Ovary (tissue), 10 donors: ENCODE measurements at places on chromosomes 6 and 20.
A peak's percentile ranks its signal among the peaks of the same experiment; 100 is the strongest.

DNA sequence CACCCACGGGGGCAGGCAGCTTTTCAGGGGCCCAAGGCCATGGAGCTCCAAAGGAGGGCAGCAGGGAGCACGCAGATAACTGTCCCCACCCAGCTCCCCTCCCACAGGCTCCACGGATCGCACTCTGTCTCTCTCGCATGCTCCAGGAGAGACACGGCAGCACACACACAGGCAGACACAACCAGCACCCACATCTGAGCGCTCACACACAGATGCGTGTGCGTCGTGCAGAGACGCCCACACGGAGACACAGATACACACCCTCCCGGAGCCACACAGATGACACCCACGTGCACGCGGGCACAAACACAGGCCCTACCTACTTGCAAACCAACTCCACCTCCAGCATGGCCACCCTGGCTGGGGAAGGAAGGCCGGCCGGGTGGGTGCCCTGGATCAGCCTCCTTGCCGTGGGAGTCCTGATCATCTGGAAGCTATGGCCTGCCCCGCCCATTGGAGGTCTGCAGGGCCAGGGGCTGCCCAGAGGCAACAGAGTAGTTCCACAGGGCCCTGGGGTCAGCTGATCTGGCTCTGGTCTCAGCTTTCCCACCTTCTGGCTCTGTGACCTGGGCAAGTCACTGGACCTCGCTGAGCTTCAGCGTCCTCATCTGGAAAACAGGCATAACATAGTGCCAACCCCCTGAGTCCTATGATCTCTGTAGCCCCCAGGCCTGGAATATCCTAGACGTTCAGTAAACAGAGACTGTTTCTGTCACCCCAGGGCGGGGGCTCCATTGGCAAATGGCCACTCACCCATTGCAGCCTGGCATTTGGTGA, 31.5 kb downstream of the AAR2 start:
- no peak for DNase-seq

GRCh38 chr6:55016261-55016660, 158.1 kb upstream of the HCRTR2 start:
- DNase-seq: no peak

DNA sequence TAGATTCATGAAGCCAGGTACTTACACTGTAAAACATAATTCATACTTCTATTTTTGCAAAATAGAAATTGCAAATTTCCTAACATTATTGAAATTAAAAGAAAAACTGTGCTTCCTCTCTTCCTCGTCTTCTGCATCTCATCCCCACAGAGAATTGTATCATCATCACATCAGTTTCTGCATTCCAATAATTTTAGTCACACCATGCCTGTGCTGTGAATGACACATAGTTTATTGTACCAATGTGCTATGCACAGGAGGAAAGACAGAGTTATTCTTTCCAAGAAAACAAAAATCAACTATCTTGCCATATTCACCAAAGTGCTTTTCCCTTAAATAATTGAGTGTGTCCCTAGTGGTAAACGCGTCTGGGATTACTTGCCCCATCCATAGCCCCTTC, 38.1 kb upstream of the FAM135A start:
- no peak for DNase-seq

GRCh38 chr20:56870271-56870670, 241.2 kb downstream of the TFAP2C start:
- DNase-seq: no peak

GRCh38 chr20:18057101-18057993, at the start of gene OVOL2:
TSS of gene OVOL2 (minus strand) at chr20:18057916. CDS start at chr20:18057634, 282 bp downstream.
- no peak for DNase-seq

DNA sequence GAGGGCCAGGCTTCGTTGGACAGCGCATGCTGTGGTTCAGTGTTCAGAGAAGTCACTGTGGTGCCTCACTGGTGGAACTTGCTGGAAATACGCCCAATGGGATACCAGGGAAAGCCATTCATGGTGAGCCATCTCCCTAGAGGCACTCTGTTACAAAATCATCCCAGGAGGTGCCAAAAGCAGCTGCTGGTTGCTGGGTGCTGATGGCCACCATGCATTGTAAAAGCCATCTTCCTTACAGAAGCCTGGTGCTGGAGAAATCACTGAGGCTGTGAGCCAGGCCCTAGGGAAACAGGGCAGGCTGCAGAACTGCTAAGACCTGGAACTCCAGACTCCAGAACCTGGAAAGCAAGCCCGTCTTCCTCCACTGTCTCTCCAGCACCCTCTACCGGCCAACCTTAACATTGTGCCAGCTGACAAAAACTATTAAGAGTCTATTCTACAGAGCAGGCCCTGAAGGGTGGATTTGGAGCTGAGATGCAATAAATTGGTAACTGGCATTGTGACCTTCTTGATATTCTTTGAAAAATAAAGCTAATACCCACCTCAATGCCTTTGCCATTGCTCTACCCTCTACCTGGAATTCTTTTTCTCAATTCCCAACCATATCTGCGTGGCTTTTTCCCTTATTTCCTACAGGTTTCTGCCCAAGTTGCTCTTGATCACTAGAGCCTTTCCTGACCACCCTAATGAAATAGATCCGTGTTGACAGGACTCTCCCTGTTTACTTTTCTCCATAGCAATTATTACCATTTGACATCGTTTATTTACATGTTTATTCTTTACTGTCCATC, 18.5 kb downstream of the SNRPB start:
- peak; percentile 44 for DNase-seq

DNA sequence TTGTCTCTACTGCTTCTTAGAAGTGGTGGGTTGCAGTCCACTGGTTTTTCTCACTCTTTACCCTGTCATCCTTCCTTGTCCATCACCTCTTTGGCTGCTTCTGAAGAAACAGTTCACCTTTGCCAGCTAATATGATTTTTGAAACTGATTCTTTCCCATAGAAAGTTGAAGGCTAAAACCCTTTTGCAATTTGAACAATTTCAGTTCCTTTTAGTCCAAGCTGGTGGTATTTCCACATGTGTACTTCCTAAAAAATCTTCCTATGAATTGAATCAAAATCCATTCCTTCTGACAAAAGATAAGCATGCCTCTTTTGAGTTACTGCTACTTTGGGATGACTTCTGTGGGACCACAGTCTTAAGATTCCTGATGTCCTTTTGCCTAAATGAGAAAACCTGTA, 210.0 kb upstream of the MAN1A1 start:
- DNase-seq: no peak

GRCh38 chr6:90290811-90291420, 5.7 kb downstream of the BACH2 start:
- DNase-seq: no peak

GRCh38 chr6:124022641-124023040, 219.0 kb downstream of the NKAIN2 start:
- no peak for DNase-seq

GRCh38 chr6:47598367-47598766, 100.0 kb upstream of the ADGRF4 start:
- no peak for DNase-seq

GRCh38 chr6:13487122-13488014, at the start of gene GFOD1:
TSS of gene GFOD1 (minus strand) at chr6:13487600. CDS start at chr6:13486890, 710 bp downstream.
- peak; percentile 63 for DNase-seq

GRCh38 chr6:30554962-30555815, 1.1 kb downstream of the GNL1 start:
- DNase-seq: peak; percentile 87

- DNase-seq: no peak
Measured at GRCh38 chr20:48007351-48007750, 222.1 kb upstream of the SULF2 start.

- DNase-seq: no peak
Measured at GRCh38 chr6:82068721-82069120, 178.8 kb downstream of the IBTK start.

- no peak for DNase-seq
Measured at GRCh38 chr20:20847814-20848213, 135.4 kb upstream of the RALGAPA2 start.

DNA sequence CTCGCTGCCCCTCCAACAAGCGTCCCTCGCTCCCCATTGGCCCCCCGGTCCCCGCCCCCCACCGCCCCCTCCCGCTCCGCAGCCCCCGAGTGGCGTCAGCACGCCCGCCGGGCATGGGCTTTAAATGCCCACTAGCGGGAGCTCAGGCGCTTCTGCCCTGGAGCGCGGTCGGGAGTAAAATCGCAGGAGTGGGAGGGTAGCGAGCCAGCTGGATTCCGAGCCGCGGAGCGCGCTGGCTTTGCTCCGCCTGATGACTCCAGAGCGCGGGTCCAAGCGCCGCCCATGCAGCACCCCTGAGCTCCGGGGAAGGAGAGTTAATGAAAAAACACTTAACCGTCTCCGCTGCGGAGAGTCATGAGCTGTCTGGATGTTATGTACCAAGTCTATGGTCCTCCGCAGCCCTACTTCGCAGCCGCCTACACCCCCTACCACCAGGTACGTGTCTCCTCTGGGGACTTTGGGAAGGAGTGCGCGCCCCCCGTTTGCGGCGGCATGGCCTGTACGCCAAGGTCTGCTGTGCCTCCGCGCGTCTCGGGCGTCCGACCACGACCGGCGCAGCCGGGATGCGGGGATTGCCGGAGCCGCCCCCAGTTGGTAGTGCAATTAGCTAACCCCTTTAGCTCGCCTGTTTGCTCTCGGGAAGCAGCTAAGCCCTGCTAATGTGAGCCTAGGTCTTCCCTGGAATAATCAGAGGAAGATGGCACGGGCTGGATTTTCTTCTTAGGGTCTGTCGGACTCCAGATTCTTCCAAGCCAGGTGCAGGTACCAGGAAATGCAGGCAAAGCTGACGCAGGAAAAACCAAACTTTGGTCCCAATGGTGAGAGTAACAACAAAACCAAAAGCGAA, at the start of gene VGLL2:
VGLL2 (plus strand) TSS at position 149 of the 847 bp plus-strand sequence; CDS start at position 355, 206 bp downstream.
- no peak for DNase-seq

- DNase-seq: no peak
Measured at GRCh38 chr6:108622641-108623298, 62.1 kb downstream of the FOXO3 start.

DNA sequence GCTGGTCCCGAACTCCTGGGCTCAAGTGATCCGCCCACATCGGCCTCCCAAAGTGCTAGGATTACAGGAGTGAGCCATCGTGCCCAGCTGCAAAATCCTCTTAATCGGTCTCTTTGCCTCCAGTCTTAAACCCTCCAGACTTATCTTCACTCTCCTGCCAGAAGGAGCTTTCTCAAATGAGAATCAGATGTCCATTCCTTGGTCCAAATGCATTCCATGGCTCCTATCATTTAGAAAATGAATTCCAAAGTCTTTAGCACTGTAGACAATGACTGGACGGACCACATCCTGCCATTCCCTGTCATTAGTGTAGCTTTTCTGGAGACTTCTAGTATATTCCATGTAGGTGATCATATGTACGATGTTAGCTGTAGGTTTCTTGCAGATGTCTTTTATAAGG, 141.9 kb downstream of the ID4 start:
- DNase-seq: no peak

DNA sequence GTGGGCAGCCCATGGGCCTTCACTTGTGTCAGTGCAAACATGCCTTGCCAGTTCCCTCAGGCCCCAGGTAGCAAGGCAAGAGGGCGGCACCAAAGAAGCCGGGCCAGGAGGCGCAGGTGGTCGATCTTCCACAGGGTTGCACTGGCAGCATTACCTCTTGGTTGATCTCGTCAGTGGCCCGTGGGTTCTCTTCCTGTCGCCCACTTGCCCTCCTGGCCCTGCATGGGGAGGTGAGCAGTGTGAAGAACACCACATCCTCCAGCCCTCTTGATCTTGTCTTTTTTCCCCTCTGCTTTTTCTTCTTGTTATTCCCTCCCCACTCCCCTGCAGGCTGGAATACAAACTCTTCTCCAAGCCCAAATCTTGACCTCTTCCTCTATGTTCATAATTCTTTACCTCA, 3.0 kb upstream of the CST11 start:
- DNase-seq: no peak

DNA sequence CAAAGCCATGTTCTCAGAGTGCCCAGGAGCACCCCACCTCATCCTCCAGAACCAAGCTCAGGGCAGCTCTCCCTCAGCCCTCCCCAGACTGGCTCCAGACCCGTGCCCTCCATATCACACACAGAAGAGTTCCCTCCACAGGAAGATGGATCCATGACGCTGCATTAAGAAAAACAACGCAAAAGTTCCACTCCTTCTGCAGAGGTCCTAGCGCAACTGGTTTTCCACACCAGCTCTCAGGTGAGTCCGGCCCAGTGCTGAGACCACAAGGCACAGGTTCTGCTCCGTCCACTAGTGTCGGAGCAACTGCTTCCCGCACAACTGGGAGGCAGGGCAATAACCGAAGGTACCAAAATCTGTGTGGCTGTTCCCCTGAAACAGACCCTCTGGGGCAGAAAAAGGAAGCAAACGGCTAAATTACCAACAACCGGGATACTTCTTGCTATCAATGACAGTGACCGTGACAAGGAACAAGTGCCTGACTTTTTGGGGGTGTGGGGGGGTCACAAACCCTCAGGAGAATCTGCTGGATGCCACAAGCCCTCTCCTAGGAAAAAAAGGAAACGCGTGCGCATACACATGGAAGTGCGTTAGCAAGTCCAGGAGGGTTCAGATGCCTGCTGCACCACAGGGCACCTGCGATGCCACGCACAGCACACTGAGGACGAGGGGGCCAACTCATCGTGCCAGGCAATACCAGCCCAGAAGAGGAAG, 49.2 kb downstream of the MYH7B start:
- peak; percentile 6 for DNase-seq

DNA sequence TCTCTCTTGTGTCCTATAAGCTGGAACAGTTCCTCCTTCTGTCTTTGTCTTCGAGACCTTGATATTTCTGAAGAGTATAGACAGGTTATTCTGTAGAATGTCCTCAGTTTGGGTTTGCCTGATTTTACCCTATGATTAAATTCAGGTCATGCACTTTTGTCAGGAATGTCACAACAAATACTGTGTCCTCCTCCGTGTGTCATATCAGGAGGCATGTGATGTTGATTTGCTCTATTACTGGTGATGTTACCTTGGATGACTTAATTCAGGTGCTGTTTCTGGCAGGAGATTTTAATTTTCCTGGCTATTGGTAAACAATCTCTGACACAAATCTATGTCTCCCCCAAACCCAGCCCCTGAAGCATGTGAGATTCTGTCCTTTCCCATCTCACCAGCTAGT, 33.3 kb upstream of the CHMP4B start:
- DNase-seq: no peak

DNA sequence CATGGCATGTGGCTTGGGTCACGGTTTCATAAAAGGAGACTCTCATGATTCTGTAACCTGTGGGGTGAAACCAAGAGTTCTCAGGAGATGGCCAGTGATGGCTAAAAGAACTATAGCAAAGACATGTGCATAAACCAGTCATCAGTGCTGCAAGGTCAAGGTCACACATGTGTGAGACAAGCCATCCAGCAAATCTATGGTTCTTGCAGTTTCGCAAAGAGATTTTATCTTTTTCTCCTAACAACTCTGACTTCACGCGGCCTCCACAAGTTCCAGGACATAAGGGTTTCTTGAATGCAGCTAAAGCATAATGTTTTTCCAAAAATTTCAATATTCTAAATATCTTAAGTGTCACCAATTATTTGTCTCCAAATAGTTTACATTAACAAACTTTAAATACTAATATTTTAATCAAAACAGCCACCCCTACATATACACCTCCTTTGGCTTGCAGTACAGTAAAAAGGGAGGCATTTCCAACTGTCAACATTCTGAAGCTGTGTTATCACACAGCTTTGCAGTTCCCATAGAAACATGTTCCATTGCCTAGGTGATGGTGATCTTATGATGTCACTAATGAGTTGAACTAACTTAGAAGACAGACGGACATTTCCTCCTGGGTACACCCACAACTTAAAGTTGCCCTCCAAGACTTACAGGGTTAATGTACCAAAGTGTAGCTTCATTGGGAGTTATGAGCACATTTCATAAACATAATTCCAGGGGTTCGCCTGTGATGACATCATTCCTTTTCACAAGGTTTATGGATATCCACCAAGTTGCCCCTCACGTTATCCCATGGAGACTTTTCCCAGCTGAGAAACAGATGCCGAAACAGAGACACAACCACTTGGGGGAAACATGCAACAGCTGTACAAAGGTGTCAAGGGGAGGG, 250.9 kb upstream of the PDE10A start:
- DNase-seq: no peak

- DNase-seq: no peak
Measured at GRCh38 chr20:18987781-18988360, 174.3 kb downstream of the SCP2D1 start.
